ENCODE measurements at places on chromosomes 7 and 10. TPM values are rescaled to one million over a fixed set of nuclear protein-coding genes. Genes with fewer than 3 reads are reported as not detected.

DNA sequence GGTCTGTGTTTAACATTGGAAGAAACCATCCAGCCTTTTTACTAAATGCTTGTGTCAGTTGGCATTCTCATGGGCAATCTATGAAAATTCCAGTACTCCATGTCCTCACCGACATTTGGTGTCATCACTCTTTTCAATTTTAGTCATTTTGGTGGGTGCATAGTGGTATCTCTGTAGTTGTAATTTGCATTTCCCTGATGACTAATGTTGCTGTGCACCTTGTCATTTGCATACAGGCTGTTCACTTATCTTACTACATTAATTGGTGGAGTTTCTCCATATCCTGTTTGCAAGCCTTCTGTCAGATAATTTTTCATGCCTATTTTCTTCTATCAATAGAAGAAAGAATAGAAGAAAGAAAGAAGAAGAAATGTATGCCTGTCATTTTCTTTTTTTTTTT, 73.7 kb downstream of the PLPP4 start:
- H3K4me1 ChIP-seq = no peaks in the 10 kb centered on the region
- H3K36me3 ChIP-seq = no peaks in the 10 kb centered on the region
- H3K27ac ChIP-seq = no peak overlapping the region
- no peak for DNase-seq
- peaks cover 7% of the 10 kb centered on the region for H3K27me3 ChIP-seq

DNA sequence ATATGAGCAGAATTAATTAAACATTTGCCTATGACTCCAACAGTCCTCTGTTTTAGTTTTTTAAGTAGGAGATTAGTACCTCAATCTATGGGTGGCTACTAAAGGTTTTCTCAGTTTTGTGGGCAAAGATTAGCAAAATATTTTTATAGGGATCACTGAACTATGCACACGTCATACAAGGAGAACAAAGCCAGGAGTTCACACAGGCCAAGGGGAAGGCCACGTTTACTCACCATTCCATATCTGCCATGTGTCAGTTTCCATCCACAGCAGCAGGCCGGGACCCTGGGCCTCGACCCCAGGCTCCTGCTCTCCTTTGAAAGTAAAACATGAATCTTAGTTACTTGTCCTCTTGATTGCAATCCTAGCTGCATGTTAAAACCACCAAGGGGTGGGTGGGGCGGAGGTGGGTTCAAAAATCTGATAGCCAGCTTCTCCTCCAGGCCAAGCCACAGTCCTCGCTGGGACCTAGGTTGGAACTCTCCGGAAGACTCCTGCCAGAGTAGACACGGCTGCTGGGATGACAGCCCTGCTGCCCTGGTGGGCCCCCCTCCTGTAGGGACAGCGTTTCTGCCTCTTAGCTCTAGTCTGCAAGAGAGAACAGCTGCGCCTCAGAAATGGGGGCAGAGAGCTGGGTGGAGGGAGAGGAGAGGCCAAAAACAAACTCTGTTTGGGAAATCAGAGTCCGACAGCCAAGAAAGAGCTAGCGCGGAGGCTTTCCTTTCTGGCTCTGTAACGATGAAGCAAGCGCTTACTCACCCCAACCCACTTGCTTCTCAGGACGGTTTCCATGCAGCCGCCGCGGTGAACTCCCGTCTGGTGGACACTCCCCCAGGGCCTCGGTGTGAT, 35.6 kb downstream of the PITRM1 start:
- H3K4me3 ChIP-seq = no peak overlapping the region
- H3K27ac ChIP-seq = no peak overlapping the region
- peaks cover 43% of the 10 kb centered on the region for H3K36me3 ChIP-seq
- no peaks in the 10 kb centered on the region for H3K4me1 ChIP-seq
- DNase-seq = no peak

DNA sequence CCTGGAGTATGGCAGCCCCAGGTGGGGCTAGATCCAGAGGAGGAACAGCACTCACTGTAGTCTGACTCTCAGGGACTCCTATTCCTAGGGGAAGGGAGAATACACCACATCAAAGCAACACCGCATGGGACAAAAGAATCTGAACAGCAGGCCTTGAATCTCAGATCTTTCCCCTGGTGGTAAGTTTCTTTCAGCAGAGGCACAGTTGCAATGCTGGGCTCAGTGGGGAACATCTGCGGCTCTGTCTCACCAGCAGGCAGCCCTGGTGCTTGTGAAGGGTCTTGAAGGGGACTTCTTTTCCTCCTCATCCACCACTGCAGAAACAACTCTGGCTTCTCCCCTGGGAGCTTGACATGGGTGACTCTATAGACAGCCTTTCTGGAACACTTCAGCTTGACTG, 111.2 kb upstream of the ARHGAP21 start:
- no peaks in the 10 kb centered on the region for H3K4me1 ChIP-seq
- no peak for DNase-seq
- H3K27me3 ChIP-seq = no peaks in the 10 kb centered on the region

DNA sequence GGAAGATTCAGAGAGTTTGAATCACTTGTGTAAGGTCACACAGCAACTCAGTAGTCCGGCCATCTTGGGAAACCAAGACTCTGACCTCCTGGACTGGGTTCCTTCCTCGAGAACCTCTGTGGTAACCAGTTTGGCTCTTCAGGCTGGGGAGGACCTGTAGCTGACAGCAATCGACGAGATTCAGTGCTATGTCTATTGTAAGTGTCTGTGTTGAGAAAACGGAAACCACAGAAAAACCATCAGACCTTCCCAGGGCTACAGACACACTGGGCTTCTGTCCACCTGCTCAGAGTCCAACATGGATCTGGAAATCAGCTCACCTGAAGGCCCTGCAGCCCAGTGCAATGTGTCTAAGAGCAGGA, 403.7 kb downstream of the RPS24 start:
- H3K4me3 ChIP-seq = no peak overlapping the region
- peak overlapping the region; percentile 36 for H3K27ac ChIP-seq
- peaks cover 50% of the 10 kb centered on the region for H3K4me1 ChIP-seq
- H3K36me3 ChIP-seq = no peaks in the 10 kb centered on the region

DNA sequence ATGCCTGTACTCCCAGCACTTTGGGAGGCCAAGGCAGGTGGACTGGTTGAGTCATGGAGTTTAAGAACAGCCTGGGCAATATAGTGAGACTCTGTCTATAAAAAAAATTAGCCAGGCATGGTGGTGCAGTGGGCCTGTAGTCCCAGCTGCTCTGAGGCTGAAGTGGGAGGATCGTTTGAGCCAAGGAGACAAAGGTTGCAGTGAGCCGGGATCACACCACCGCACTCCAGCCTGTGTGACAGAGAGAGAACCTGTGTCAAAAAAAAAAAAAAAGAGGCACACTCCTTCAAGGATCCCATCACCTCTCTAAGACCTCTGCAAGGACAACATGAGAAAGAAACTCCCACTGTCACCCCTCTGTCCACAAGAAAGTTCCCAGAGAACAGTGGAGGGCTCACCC, 4.4 kb downstream of the NAT16 start:
- H3K36me3 ChIP-seq = no peaks in the 10 kb centered on the region
- peaks cover 90% of the 10 kb centered on the region for H3K27me3 ChIP-seq
- DNase-seq = no peak
- H3K4me1 ChIP-seq = peaks cover 10% of the 10 kb centered on the region

DNA sequence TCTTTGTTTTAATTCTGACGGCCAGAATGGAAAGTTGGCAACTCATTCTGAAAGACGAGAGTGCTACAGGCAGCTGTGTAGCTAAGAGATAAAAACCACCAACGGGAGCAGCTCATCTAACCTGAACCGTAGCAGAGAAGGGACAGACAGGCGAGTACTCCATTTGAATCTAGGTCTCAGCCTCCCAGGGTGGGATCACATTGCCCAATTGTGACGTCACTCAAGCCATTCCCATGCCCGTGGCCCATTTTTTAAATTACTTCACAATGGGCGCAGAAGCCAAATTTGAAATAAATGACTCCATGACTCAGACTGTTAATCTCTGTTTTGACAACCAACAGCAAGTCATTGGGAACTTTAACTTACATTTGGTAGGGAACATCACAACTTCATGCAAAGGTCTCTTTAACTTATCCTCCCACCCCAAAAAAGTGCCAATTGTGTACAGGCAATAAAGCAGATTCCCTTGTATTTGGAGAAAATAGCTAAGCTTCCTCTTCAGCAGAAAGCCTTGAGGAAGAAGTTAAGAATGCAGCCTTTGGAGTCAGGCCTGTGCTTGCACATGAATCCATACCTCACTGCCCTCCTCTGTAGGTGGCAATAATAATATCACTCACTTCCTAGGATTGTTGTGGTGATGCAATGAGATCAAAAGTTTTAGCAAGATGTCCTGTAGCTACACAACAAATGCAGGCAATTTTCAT, 93.2 kb upstream of the KIF5B start:
- peak overlapping the region; percentile 97 for H3K27ac ChIP-seq
- no peak for DNase-seq
- H3K36me3 ChIP-seq = no peaks in the 10 kb centered on the region
- H3K4me1 ChIP-seq = peaks cover 9% of the 10 kb centered on the region
- H3K27me3 ChIP-seq = no peaks in the 10 kb centered on the region
- H3K4me3 ChIP-seq = peak overlapping the region; percentile 55

PDE6C gene
- not detected for total RNA-seq

MEOX2 gene
- 3.0 TPM for total RNA-seq

LEP gene
- not detected for total RNA-seq

TAS2R60 gene
- not detected for total RNA-seq

GSTO2 gene
- total RNA-seq = 8.2 TPM

DNA sequence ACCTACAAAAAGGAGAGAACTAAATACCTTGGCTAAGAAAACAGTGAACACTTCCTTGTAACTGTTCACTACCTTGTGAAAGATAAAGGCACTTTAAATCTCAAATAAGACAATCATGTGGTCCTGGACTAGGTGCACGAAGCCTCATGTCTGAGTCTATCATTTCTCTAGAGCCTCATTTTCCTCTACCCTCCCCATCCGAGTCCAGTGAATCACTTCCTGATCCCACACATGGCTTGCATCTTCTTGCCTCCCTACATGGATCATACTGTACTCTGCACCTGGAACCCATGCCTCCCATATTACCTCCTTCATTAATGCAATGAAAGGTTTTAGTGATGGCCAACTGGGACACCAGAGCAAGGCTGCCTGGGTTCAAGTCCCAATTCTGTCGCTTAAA, 34.5 kb downstream of the SNX10 start:
- no peak overlapping the region for H3K27ac ChIP-seq
- H3K4me3 ChIP-seq = no peak overlapping the region
- no peak for DNase-seq
- no peaks in the 10 kb centered on the region for H3K27me3 ChIP-seq
- no peaks in the 10 kb centered on the region for H3K36me3 ChIP-seq

GRCh38 chr10:129057856-129058663, 409.0 kb upstream of the MGMT start:
- peaks cover 10% of the 10 kb centered on the region for H3K4me1 ChIP-seq
- no peak overlapping the region for H3K4me3 ChIP-seq
- H3K36me3 ChIP-seq = no peaks in the 10 kb centered on the region
- no peak overlapping the region for H3K27ac ChIP-seq
- no peaks in the 10 kb centered on the region for H3K27me3 ChIP-seq

DNA sequence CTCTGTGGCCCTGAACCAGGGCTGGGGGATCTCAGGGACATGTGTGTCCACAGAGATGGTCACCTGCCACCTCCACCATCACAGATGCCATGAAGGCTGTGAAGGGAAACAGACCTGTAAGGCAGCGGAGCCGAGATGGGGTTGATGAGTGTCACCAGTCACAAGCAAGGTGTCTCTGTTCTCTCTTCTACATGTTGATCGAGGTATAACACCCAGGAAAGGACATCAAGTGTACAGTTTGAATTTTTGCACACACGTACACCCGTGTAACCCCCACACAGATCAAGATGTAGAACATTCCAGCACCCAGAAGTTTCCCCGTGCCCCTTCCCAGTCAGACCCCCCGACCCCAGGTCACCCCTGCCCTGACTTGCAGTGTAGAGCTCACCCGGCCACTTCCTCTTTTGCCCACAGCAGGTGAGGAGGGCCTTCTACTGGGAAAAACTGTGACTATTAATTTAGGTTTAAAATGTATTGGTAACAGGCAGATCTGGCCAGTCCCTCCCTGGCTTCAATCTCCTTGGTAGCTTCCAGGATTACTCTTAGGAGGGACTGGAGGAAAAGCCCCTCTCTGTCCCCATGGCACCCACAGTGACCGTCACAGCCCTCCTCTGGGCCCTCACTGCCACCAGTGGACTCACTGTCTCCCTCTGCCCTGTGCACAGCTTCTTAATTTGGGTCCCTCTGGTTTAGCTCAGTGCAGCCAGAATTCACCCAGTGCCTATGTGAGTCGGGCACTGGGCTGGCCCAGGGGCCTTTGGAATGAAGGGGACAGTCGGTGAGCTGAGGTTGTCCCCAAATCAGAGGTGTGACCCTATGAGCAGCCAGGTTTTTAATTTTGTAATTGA, 108.2 kb downstream of the LHPP start:
- H3K27ac ChIP-seq = no peak overlapping the region
- DNase-seq = no peak
- no peak overlapping the region for H3K4me3 ChIP-seq
- H3K4me1 ChIP-seq = peaks cover 6% of the 10 kb centered on the region
- no peaks in the 10 kb centered on the region for H3K36me3 ChIP-seq
- peaks cover under 1% of the 10 kb centered on the region for H3K27me3 ChIP-seq
